ENCODE measurements at places on chromosomes 11 and 22. TPM values are rescaled to one million over a fixed set of nuclear protein-coding genes. Genes with fewer than 3 reads are reported as not detected.

GRCh38 chr22:37044634-37045625 is 6.6 kb upstream of the KCTD17 start:
- no peak for DNase-seq

DNA sequence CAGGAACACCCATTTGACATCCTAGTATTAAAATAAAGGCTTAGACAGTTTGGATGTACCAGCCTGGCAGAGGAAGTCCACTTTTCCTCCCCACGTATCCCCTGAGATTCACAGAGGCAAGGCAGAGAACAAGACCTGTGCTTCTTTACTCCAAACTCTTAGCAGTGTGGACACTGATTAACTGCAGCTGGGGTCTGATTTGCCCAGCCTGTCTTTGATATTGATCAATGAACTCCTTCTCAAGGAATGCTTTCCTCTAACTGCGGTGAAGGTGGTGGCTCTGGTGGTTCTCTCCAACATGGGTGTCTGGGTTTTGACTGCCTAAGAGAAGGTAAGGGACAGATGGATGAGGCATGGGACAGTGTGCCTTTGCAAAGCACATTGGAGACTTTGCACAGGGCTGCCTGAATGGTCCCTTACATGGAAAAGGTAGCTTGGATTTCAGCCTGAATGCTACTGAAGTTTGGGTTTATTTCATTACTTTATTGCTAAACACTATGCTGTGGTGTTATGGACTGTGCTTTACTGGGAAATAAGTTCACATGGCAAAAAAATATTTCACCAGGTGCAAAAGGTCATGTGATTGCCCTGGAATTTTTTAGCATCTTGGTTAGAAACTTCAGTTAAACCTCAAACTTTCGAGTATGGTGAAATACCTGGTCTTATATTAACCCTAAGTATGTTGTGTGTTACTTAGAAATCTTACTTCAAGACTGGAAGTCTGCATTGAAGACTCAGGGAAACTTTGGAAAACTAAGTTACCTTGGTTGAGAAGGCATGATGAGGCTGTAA is 1.8 kb downstream of the GAS2 start:
- DNase-seq, result no peak

- no peak for DNase-seq
Measured at GRCh38 chr11:116503216-116504160, 269.3 kb downstream of the BUD13 start.

DNA sequence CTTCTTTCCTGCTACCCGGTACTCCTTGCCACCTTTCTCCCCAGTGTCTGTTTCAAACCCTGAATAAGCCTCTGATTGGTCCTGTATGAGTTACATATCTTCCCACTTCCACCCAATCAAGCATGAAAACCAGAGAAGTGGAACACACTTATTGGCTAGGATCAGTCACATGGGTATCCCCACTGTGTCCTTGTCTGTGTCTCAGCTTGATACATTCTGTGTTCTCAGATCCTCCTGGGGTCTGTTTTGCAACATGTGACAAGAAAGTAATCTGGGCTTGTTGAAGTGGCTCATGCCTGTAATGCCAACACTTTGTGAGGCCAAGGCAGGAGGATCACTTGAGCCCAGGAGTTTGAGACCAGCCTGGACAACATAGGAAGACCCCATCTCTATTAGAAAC is 23.9 kb downstream of the MCHR1 start:
- DNase-seq, result no peak

DNA sequence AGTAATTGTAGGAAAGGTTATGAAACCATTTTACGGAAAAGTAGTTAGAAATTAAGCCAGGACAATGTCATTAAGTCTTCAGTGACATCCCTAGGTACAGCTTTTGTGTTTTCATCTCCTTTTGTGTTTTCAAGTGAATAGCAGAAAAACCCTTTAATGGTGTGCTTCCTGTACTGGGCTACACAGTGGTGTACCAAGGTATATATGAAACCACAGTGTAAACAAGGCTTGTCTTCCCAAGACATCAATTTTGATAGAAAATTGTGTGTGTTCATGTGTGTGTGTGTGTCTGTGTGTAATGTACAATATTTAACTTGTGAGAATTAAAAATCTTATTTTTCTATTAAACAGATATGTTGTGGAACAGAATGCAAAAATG is 8.9 kb downstream of the MRPL17 start:
- DNase-seq, result no peak

DNA sequence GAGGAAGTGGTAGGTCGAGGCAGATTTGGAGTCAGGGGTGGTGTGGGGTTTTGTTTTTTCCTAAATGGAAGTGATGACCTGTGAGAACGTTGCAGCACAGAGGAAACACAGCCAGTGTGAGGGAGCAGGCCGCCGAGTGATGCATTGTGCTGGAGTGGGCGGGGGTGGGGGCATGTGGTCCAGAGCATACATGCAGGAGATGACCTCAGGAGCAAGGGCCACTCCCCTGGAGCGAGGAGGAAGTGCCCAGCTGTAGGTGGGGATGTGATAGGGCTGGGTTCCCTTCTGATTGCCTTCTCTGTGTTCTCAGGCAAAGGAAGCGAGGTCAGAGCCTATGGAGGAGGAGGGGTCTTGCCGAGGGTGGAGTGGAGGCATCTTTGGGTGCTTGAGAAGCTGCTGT is 81.4 kb downstream of the PPP6R3 start:
- DNase-seq, result no peak

DNA sequence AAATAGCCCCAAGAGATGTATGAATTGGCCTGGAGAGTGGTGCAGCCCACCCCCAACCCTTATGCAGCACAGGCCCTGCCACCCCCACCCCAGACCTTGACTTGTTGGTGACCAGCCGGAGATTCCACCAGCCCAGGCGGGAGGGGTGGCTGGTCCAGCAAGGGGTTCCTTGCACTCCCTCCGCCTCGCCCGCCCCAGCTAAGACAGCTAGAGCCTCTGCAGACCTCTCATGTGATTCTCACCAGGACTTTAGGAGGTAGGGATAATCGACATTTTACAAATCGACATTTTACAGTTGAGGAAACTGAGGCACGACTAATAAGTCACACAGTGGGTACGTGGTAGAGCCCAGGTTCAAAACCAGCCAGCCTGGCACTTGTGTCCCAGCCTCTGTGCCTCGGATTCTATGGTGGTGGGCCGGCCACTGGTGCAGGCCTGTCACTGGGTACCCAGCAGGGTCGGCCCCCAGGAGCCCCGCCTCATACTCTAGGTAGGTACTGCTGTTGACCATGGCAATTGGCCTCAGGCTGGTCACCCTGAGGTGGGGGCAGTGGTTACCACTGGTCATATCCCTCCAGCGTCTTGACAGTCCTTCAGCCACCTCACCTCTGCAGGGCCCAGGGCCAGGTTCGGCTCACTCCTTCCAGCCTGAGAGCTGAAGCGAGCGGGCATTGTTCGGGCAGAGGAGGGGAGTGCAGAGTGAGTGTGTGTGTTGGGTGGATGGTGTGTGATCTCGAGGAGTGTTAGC is 35.0 kb upstream of the MYRF start:
- no peak for DNase-seq

- DNase-seq, result no peak
Measured at GRCh38 chr11:103295704-103296103, 186.5 kb downstream of the DYNC2H1 start.

- no peak for DNase-seq
Measured at GRCh38 chr22:24140357-24140756, 40.9 kb upstream of the SUSD2 start.

DNA sequence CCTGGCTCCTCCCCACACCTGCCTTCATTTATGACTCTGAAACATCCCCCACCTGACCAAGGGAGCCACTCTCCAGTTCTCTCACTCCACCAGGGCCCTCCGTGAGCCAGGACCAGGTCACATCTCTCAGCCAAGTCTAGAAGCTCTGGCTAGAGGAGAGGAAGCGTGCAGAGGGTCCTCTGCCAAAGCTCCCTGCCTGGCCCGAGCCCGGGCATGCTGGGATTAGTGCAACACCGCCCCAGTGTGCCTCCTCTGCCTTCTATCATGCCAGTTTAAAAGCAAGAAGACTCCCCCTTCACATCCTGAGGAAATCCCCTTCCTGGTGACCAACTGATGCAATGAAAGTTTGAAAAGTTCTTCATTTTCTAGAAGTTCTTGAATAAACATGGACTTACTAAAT is 23.5 kb downstream of the TP53AIP1 start:
- DNase-seq, result no peak

- DNase-seq, result no peak
Measured at GRCh38 chr11:88119561-88119960, 55.7 kb downstream of the RAB38 start.

- DNase-seq, result no peak
Measured at GRCh38 chr22:46803031-46803880, 40.8 kb downstream of the TBC1D22A start.

Gene ZBED4
- 18.1 TPM for polyA plus RNA-seq

Gene OR52H1
- polyA plus RNA-seq, result not detected

Measured in left renal pelvis (tissue), 4 donors.